Ecto neural progenitor cell (in vitro differentiated cells): ENCODE measurements at places on chromosomes 16 and 17.
A peak's percentile ranks its signal among the peaks of the same experiment; 100 is the strongest.

GRCh38 chr16:57316390-57317017, 32.0 kb upstream of the PLLP start:
- DNase-seq, result no peak

DNA sequence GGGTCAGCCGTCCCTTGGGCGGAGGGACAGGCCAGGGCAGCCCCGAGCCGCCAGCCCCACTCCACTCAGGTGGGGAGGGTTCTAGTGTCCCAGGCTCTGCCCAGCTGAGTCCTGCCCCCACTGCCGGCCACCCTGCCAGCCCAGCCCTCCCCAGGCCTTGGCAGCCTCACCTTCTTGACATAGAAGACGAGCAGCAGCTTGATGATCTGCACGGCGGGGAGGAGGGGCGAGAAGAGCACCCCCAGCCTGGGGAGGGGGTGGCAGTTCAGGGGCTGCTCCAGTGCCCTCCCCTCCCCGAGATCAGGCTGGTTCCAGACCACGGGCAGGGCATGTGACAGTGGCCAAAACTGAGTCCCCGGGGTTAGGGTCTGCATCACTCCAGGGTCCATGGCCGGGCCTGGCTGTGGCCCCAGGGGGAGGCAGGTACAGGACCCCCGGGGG, 9.7 kb downstream of the TMC6 start:
- DNase-seq, result no peak

DNA sequence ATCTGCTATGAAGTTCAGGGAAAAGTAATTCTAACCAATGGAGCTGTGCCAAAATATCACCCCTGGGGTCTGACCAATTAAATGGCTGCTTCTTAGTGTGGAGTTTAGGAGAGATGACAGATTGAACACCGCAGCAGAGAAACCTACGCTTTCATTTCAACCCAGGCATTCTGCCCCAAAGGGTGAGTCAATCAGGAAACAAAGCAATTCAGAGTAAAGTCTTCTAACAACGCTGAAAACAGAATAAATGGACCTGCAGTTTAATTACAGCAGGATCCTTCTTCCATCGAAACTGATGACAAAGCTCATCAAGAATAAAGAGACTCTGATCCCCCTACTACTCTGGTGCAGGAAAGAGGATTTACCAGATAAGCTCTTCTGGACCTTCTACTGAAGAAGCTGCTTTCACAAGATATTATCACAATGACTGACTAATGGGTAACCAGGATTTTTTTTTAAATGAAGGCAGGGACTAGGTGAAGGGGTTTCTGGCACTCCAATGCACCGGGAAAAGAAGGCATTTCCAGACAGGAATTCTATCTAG, 16.7 kb downstream of the RFFL start:
- DNase-seq, result no peak

DNA sequence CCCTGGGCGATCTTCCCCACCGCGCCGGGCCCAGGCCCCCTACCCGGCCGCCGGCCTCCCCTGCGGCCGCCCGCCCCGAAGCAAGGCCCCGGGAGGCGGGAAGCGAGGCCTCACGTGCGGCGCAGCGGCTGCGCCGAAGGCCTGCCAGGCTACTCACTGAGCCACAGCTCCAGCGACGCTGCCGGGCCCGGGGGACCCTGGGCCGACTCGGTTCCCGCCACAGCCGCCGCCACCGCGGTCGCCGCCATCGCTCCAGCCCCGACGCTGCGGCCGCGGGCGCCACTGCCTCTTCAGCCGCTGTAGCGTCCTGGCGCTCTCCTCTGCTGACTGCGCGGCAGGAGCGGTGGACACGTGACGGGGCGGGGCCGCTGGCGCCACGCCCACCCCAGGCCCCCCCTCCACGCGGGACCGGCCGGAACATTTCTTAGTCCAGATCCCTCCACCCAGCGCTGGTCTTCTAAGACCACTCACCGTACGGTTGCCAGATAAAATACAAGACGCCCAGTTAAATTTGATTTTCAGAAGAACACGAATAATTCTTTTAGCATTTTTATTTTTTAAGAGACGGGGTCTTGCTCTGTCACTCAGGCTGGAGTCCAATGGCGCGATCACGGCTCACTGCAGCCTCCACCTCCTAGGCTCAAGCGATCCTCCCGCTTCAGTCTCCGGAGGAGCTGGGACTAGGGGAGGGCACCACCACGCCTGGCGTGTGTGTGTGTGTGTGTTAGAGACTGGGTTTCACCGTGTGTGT, at the start of gene GGA2:
Gene GGA2, minus strand, starts transcription at position 331 of the 751 bp plus-strand sequence. Its CDS starts 83 bp downstream, at position 248.
- peak; percentile 89 for DNase-seq

- no peak for DNase-seq
These were observed 20.8 kb upstream of the RNPS1 start for GRCh38 chr16:2288726-2289125.

DNA sequence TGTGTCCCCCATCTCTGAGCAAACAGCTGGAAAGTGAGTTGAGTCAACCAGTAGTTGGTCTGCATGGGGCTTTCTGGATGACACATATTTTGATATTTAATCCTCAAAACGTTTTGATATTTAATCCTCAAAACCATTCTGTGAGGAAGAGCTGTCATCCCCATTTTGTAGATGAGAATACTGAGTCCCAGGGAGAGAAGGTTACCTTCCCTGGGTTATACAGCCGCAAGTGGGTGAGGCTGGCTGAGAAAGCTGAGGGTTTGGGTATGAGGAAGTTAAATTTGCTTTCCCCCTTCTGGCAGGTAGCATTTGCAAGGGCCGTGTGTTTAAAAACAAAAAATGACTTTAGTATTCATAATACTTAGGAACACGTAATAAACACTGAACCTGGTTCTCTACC, 447.2 kb downstream of the XYLT1 start:
- no peak for DNase-seq

DNA sequence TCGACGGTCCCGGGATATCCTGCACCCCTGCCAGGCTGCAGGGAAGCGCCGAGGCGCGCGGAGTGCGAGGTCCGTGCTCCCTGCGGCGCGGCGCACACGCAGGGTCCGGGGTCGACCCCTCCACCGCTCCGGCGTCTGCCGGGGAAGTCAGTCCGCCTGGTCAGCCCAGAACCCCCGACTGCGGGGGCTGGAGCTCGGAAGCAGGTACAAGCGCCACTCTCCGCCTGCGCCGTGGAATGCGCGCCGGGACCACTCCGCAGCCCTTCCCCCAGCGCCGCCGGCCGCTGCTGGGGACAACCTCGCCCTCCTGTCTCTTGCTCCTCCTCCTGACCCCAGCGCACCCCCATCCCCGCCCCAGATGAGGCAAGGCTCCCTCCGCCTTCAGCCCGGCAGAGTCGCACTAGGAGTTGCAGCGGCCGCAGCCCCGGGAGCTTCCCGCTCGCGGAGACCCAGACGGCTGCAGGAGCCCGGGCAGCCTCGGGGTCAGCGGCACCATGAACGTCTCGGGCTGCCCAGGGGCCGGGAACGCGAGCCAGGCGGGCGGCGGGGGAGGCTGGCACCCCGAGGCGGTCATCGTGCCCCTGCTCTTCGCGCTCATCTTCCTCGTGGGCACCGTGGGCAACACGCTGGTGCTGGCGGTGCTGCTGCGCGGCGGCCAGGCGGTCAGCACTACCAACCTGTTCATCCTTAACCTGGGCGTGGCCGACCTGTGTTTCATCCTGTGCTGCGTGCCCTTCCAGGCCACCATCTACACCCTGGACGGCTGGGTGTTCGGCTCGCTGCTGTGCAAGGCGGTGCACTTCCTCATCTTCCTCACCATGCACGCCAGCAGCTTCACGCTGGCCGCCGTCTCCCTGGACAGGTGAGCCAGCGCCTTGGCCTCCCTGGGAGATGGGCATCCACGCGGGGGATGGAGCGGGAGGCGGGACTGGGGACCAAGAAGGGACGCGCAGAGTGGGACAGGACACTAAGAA, at the start of gene GALR2:
Gene GALR2, plus strand, starts transcription at position 392 of the 974 bp plus-strand sequence. Its CDS starts 103 bp downstream, at position 495.
- DNase-seq, result peak; percentile 80

- DNase-seq, result no peak
These were observed 34.3 kb downstream of the MYH3 start for GRCh38 chr17:10622617-10623485.

- no peak for DNase-seq
These were observed 2.4 kb upstream of the ITGAL start for GRCh38 chr16:30470170-30470512.

DNA sequence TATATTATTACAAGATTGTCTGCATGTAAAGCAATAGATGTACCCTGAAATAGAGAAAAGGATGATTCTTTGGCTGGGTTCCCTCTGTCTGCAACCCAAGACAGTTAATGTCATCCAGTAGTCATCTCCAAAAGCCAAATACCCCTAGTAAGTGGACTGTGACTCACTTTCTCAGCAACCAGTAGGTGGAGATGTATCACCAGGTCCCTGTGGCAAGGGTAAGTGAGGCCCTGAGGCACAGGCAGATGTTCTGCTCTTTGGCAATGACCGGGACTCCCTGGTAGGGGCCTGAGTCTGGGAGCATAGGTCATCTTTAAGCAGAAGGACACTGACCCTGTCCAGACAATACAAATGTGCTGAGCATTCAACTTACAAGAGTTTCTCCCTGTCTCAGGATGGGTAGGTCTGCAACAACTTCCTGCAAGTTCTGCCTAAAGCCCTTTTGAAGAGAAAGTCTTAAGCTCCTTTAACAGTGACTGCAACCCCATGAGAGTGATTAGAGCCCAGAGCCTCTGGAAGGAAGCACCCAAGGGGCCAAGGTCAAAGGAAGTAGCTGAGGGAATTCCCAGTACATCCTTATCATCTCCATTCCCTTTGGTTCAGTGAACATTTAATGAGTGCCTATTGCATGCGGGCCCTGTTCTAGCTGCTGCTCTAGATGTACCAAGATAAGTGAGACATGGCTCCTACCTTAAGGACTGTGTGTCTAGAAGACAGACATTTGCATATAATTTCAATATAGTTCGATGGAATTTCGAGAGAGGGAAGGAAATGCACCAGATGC, 31.9 kb downstream of the PMP22 start:
- no peak for DNase-seq

- no peak for DNase-seq
These were observed 724 bp downstream of the MVP start for GRCh38 chr16:29820730-29821642.

- peak; percentile 93 for DNase-seq
These were observed 7.4 kb upstream of the FLYWCH1 start for GRCh38 chr16:2904100-2904921.

GRCh38 chr17:66474806-66475497, 172.5 kb downstream of the PRKCA start:
- no peak for DNase-seq

GRCh38 chr17:50511058-50511457, 2.8 kb downstream of the MYCBPAP start:
- DNase-seq, result no peak

DNA sequence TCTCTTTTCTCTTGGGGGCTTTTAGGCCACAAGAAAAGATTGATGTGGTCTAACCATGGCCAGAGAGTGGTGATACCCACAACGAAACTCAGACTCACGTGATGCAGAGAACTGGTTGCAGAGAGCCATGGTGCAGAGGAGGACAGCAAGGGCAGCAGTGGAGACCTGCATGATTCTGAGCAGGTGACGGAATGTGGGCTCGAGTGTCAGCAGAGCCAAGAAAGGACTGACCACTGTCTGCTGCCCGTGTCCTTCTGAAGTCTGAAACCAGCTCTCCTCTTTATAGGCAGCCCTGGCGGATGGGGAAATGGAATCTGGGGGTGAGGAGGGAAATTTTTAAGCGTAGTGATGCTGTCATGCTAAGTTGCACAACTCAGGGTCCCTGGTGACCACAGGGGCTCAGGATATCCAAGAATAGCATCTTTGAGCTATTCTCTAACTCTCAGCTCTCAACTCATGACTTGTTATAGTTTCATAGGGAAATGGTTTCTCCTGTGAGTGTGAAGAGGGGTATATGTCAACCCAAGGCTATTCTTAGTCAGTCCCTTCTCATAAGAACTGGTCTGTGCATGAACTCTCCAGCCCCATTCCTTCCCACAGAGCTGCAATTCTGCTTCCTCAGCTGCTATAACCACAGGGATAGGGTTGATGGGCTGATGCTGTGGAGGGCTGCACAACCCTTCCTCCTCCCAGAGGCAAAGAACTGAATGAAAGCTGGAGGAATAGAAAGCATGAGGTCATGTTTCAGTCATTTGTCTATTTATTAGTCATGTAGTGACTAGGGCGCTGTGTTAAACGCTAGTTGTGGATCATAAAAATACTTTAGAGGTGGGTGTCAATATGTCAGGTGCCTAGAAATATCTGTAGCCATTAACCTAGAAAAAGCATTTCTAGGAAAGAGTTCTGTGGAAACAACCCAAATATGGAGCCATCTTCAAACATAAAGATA, at the start of gene CCL3:
Gene CCL3, minus strand, starts transcription at position 256 of the 949 bp plus-strand sequence. Its CDS starts 85 bp downstream, at position 171.
- DNase-seq, result no peak

DNA sequence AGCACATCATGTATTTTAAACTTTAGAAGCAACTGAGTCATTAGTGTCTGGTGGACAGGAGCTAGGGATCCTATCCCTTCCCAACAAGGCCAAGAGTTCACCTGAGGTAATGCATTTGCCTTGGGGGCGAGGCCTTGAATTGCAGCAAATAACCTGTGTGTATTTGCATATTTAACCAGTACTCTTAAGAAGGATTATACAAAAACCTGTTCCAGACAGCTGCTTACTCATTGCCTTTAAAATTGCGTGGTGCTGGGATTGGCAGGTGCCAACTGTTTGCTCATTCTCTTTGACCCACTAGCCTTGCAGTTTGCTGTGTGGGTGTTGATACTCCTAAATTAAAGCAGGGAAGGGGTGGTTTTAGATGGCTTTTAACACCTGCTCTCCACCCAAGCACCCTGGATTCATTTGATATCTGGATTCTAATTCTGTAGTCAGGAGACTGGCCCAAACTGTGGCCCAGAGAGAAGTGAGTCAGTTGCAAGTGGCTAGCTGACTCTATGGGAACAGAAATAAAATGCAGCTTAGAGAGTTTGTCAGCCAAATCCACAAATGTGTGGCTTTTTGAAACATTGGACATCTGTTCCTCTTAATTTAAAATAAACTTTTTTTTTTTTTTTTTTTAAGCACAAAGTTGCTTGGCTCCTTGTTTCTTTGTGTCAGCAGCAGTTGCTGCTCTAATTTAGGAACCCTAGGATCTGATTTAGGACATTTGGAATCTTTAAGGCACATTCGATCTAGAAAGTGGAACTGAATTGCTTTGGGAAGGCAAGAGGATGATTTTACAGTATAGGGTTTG, 46.9 kb downstream of the TUBD1 start:
- DNase-seq, result no peak

DNA sequence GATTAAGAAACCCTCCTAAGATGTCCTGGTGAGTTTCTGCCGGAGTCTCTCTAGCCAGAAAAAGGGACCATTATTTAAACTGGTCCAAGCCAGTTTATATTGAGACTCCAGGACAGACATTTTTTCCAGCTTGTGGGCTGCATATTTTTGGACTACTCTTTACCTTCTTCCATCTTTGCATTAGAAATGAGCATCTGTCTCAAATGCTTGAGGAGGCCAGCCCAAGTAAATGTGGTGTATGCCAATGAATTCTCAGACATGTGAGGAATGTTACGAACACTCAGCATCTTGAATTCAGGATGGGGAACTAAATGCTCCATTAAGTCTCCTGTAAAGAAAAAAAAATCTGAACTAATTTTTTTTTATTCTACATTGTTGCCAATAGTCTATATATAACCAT, 18.4 kb downstream of the TUBD1 start:
- DNase-seq, result no peak

- peak; percentile 58 for DNase-seq
These were observed 4.1 kb downstream of the HS3ST3B1 start for GRCh38 chr17:14304773-14305517.

DNA sequence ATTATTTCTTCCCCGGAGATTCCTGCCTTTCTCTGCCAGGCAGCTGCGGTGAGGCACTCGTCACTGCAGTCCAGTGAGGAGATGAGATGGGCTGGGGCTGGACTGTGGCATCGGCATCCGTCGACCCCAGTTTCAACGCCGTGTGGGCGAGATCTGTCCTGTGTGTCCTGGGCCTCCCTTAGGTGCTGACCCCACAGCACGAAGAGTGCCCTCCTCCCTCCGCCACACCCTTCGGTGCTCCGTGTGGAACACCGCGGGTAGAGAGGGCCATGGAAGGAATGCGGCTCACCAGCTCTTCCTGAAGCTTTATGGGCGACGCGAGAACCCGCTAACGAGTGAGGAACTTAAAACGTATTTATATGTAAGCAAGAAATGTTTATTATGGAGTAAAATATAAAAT, 17.6 kb downstream of the ACSF3 start:
- no peak for DNase-seq
